Gastrocnemius medialis (tissue), 4 donors: ENCODE measurements at places on chromosomes 13 and 19. TPM values are rescaled to one million over a fixed set of nuclear protein-coding genes. Genes with fewer than 3 reads are reported as not detected.

Gene MAG
- not detected for total RNA-seq

- DNase-seq = no peak
These were observed 643.9 kb downstream of the TBC1D4 start for GRCh38 chr13:74838096-74838495.

Gene IGFL2
- not detected for total RNA-seq

Gene PTH2
- total RNA-seq = not detected

DNA sequence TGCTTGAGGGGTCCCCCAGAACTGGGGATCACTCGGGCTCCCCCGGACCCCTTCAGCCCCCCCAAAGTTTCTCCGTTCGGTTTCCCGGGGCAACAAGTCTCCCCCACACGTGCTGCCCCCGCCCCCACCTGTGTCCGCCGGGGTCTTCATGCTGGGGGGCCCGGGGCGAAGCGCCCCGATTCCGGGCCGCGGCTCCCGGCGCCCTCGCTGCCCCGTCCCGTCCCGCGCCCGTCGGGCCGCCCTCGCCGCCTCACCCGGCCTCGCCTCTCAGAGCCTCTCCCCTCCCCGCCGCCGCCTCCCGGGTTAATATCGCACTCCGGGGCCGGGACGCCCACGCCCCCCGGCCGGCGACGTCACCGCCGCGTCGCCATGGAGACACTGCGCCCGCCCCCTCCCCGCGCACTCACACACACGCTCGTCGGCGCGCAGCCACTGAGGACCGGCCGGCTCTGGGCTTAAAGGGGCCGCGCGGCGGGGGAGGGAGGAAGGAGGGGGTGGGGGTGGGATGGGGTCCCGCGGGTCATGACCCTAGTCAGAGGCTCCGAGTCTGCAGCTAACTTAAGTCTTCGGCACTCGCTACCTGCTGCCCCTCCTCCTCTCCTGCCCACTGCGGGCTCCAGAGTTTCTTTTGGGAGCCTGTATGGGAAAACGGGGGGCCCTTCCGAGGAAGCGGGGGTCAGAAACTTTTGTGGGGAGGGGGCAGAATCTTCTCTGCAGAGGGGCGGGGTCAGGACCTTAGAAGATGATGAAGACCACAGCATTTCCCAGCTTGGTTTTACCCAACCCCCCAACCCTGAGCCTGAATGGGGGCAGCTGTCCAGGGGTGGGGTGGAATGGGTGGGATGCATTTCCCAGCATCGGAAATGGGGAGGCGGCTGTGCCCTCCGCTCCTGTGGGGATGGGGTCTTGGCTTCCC is at the start of gene ERF:
ERF (minus strand) TSS at position 279 of the 916 bp plus-strand sequence; CDS start at position 150, 129 bp downstream.
- DNase-seq = peak; percentile 68

DNA sequence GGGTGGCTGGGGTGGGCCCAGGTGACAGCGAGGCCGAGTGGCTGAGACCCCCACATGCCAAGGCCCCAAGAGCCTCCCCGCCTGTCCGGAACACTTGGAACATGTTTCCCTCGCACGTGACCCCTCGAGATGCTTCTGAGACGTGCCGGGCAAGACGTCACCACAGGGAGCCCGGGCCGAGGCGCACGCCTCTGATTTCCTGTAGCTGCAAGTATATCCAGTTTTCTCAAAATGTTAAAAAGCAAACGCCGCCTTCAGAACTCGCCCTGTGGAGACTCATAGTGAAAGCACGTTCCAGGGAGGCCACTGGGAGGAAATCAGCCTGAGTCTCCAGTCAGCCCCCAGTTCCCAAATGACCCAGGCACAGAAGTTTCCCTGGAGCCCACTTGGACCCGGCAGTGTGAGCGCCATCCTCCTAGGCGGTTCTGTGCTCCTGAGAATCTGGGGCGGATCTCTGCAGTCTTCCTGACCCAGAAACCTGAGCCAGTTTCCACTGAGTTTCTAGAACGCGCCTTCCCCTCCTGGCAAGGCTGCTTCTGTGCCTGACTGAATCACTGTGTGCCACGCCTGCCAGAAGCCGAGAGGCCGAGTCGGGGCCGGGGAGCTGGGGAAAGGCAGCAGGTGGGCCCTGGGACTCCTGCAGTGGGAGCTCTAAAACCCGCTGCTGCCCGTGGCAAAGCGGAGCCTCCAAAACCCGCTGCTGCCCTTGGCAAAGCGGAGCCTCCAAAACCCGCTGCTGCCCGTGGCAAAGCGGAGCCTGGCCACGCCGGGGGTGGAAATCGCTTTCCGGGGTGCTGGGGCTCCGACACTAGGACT is 179.3 kb downstream of the KDM4B start:
- DNase-seq = peak; percentile 31

- DNase-seq = no peak
These were observed 3.2 kb upstream of the GRTP1 start for GRCh38 chr13:113367020-113367560.

Gene APOC4
- not detected for total RNA-seq

- DNase-seq = no peak
These were observed 20.4 kb downstream of the NOSIP start for GRCh38 chr19:49559928-49560327.

Gene GEMIN7
- 33.4 TPM for total RNA-seq

DNA sequence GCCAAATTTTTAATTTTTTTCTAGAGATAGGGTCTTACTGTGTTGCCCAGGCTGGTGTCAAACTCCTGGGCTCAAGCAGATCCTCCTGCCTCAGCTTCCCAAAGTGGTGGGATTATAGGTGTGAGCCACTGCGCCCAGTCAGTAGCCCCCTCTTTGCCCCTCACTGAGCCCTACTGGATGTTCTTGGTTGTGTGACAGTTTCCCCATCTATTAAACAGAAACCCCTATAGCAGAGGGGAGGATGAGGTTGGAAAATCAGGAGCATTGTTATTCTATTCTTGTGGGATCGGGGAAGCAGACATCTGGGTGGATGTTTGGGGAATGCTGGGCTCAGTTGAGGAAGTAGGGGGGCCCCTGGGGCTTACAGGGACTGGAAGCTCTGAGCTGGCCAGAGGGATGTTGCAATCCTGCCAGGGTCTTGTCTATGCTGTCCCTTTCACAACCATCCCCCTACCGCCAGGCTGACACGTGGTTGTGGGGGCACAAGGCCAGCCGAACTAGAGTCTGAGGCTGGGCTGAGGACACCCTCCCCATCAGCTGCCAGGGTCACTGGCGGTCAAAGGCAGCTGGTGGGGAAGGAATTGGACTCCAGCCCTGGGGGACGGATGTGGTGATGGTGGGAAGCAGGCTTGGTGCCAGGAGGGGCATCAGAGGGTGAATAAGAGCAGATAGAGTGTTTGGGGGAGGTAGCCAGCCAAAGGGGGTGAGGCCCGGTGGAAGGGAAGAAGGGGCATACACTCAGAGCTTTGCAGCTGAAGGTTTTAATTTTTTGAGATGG is 10.9 kb downstream of the APOC1 start:
- peak; percentile 54 for DNase-seq

Gene MBOAT7
- total RNA-seq = 11.6 TPM

Gene LIM2
- not detected for total RNA-seq

DNA sequence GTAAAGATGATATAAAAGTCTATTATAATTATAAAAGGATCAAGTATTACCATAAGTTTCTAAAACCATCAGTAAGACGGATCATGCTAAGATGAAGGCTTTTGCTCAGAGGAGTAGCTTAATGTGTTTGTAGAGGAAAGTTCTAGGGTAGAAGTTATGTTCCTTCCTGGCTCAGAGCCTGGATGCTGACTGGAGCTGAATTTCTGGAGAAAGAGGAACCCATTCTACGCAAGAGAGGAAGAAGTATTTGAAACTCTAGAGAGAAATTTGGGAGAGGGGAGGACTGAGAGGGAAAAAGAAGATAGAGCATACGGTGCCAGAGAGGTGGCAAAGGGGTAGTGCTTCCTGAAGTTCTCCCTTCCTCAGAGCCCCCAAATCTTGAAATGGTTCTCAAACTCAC is 51.4 kb upstream of the SGCG start:
- DNase-seq = no peak

Gene SPACA7
- not detected for total RNA-seq

- DNase-seq = no peak
These were observed 16.0 kb upstream of the EMC10 start for GRCh38 chr19:50460161-50460765.

Gene DPF1
- not detected for total RNA-seq

GRCh38 chr13:72427757-72428528 is 299.5 kb downstream of the MZT1 start:
- no peak for DNase-seq

Gene ZNF317
- total RNA-seq = 9.1 TPM

Gene PCDH17
- total RNA-seq = 1.2 TPM

- DNase-seq = no peak
These were observed 121.3 kb upstream of the UFM1 start for GRCh38 chr13:38228322-38228721.

DNA sequence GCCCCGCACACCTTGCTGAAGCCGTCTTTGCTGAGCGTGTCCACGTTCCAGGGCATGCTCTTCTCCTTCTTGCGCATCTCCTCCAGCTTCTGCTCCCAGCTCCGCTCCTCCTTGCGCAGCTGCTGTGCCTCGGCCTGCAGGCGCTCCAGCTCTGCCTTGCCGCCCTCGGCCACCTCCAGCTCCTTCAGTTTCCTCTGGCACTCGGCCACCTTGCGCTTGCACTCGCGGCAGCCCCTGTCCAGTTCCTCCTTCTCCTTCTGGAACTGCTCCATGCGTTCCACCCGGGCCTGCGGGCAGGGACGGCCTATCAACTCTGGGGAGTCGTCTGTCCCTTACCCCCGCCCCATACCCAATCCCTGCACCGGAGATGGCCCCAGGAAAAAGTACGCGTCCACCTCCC is 7.4 kb downstream of the CDC37 start:
- DNase-seq = no peak

DNA sequence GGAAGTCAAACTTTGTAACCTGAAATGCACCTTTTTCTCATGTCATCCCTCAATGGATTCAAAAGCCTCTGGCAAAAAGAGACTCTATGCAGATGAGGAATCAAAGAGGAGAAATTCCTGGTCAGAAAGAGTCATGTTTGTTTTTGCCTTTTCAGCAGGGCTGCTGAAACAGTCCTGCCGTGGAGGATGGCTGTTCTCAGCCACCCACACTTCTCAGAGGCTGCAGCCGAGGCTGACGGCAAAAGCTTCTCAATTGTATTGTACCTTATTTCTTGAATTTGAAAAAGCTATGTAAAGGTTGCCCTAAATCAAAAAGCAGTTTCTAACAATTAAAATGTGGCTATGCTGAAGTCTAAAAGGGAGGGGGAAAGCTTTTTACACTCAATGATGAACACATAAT is 385.3 kb downstream of the KCTD12 start:
- DNase-seq = no peak

Gene ANGPTL8
- not detected for total RNA-seq

GRCh38 chr13:60242043-60242595 is 78.4 kb upstream of the DIAPH3 start:
- no peak for DNase-seq

Gene ZNF529
- total RNA-seq = 4.1 TPM

- no peak for DNase-seq
These were observed 294.0 kb upstream of the MIR17HG start for GRCh38 chr13:91053318-91054065.

Gene SYNGR4
- total RNA-seq = not detected

Gene FPR1
- 6.1 TPM for total RNA-seq

DNA sequence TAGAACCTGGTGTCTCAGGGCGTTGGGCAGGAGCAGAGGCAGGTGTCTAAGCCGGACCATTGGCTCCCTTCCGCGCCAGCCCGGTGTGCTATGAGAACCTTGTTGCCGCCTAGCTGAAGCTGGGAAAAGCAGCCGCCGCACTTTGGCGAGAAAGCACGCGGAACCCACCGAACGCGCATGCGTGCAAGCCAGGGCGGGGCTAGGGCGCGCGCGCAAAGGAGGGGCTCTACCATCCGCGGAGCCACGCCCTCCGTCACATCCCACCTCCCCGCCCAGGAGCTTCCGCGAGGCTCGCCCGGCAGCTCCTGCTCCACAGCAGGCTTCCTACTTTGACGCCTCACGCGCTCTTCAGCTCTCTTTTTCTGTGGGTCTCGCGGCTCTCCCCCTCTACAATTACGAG is 51.3 kb downstream of the WDR87 start:
- no peak for DNase-seq

DNA sequence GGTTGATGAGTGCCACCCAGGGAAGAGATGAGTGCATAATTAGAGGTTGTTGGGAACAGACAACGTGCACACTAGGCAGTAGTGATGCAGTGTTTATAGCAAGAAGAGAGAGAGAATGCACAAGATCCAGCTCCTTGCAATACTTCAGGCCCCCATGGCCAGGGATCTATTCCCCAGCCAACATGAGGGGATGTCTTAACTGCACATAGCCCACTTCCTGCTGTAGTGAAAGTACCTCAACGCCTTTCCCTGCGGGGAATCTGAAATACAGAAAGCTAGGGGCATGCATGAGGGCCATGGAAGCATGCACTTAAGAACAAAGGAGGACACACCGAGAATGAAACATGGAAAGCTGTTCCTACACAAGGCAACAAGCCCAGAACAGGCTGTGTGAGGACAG is 636.7 kb upstream of the GPC6 start:
- no peak for DNase-seq

GRCh38 chr19:46599716-46600373 is 1.3 kb upstream of the CALM3 start:
- no peak for DNase-seq

DNA sequence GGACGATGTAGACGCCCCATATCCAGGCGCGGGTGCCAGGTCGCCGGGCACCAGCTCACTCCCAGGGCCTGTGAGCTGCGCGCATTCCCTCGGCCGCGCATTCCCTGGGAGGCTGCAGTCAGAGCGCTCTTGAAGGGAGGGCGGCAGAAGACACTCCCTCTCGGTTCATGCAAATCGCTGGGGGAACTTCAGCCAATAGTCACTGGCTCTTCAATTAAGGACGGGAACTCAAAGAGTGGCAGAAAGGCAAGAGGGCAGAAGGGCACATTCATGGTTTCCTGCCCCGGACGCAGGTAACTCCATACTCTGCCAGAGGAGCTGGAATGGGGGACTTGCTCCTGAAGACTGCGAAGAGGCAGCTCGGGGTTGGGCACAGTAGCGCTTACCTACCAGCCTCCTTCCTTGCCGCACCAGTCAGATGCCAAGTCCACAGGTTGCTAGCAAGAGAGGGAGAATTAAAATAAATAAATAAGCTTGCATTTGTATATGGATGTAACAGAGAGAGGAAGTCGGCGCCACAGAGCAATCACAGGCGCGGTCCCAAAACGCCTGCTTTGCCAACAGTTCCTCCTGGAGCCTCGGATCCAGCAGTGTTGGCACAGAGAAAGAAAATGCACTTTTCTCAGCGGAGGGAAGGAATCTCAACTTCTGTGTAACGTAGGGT is 459 bp downstream of the PCDH20 start:
- no peak for DNase-seq

- DNase-seq = no peak
These were observed 3.9 kb upstream of the ZNF135 start for GRCh38 chr19:58054901-58055874.

DNA sequence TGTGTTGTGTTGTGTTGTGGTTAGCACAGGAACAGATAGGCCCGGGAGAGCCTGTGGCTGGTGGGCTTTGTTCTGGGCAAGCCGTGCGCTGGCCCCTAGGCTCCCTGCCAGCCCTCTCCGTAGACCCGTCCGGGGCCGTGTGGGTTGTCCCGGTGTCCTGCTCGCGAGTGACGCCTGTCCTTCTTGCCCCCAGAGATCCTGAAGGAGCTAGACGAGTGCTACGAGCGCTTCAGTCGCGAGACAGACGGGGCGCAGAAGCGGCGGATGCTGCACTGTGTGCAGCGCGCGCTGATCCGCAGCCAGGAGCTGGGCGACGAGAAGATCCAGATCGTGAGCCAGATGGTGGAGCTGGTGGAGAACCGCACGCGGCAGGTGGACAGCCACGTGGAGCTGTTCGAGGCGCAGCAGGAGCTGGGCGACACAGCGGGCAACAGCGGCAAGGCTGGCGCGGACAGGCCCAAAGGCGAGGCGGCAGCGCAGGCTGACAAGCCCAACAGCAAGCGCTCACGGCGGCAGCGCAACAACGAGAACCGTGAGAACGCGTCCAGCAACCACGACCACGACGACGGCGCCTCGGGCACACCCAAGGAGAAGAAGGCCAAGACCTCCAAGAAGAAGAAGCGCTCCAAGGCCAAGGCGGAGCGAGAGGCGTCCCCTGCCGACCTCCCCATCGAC is 5.7 kb downstream of the ING1 start:
- DNase-seq = no peak

Gene SIGLEC10
- total RNA-seq = not detected
